ENCODE measurements at places on chromosomes 13 and 19.

GRCh38 chr13:77016888-77017623 is 9.9 kb downstream of the FBXL3 start:
- DNase-seq: no peak

- DNase-seq: no peak
Observed at GRCh38 chr13:67156723-67157060, 73.4 kb downstream of the PCDH9 start.

GRCh38 chr13:59425211-59425741 is 738.5 kb downstream of the DIAPH3 start:
- no peak for DNase-seq

GRCh38 chr19:7926021-7926726 is at the start of gene CTXN1:
TSS of gene CTXN1 (minus strand) at chr19:7926135. CDS start at chr19:7925538, 597 bp downstream.
- DNase-seq: no peak

DNA sequence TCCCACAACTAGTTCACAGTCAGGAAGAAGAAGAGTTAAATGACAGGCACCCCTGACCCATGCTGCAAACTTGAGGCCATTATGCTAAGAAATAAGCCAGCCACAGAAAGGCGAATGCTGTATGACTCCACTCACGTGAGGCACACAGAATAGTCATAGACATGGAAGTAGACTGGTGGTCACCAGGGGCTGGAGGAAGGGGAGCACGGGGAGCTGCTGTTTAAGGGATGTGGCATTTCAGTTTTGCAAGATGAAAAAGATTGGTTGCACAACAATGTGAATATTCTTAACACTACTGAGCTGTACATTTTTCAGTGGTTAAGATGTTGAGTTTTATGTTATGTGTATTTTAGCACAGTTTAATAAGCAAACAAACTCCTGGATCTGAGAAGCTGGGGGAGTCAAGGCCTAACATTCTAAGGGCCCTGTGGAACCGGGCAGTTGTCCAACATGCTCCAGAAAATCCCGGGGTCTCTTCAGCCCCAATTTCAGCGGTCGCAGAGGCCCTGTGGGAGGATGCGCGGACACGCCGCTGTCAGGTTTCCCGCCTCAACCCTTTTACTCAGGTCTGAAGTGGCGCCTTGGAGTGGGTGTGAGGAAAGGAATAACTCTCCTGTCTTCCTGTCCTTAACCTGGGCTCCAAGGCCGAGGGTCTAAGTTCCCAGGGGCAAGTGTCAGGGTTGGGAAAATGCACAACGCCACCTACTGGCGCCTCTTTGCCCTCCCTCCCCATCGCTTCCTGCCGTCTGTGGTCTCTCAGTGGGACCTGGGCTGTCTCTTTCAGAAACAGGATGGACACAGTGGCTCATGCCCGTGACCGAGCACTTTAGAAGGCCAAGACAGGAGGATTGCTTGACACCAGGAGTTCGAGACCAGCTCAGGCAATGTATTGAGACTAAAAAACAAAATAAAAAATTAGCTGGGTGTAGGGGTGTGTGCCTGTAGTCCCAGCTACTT is 4.4 kb upstream of the TMEM272 start:
- no peak for DNase-seq

DNA sequence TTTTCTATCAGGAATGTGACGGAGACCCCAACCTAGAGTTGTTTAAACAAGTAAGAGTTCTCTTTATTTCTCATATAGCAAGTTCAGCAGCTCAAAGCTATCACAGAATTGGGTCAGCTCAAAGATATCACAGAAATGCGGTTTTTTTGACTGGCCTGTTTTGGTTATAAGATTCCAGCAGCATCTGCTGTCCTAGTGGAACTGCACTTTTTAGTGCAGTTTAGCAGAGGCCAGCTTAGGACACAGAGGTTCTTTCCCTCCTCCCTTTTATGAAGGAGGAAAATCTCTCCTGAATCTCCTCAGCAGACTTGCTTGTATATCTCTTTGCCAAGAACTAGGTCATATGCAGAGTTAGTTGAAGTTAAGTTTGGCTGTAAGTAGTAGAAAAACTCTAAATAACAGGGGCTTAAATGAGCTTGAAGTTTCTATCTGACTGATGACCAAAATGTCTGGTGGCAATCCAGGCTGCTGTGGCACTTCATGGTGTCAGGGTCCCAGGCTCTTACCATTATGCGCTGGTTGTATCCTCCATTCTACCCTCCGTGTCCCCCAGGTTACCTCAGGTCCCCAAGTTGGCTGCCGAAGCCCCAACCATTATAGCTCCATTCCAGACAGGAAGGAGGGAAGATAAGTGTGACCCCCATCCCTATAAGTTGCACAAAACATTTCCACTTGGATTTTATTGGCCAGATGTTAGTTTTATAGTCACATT is 6.6 kb downstream of the PPP2R1A start:
- DNase-seq: no peak

All from stimulated activated CD8-positive, alpha-beta memory T cell treated with anti-CD3 and anti-CD28 coated beads, Interleukin-7, amount 100 ng/mL, for 4 hours (primary cell).